B cell (primary cell): ENCODE measurements at places on chromosomes 13 and 19. TPM values are rescaled to one million over a fixed set of nuclear protein-coding genes. Genes with fewer than 3 reads are reported as not detected.

DNA sequence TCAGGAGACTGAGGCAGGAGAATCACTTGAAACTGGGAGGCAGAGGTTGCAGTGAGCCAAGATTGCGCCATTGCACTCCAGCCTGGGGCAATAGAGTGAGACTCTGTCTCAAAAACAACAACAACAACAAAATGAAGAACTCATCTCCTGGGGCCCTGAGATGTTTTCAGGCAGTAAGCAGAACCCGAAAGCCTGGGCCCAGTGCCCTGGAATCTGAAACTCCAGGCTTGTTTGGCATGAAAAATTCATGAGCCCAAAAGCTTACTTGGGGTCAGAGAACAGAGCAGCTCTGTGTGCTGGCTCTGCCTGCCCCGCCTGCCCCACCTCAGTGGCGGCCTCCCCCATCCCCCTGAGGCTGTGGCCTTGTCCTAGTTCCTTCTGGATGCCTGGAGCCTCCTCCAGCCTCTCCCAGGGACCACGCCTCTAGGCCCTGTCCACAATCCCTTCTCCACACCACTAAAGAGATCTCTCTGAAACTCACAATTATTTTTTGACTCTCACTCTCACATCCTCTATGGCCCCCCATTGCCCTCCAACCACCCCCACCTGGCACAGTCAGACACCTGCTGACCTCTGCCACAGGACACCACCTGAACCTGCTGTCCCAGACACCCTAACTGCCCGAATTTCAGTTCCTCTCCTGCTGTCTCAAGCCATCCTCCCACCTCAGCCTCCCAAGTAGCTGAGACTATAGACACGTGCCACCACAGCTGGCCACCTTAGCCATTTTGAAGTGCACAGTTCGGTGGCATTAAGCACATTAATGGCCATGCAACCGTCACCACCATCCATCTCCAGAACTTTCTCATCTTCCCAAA lies 6.9 kb upstream of the AP1M2 start:
- peak; percentile 56 for DNase-seq

DNA sequence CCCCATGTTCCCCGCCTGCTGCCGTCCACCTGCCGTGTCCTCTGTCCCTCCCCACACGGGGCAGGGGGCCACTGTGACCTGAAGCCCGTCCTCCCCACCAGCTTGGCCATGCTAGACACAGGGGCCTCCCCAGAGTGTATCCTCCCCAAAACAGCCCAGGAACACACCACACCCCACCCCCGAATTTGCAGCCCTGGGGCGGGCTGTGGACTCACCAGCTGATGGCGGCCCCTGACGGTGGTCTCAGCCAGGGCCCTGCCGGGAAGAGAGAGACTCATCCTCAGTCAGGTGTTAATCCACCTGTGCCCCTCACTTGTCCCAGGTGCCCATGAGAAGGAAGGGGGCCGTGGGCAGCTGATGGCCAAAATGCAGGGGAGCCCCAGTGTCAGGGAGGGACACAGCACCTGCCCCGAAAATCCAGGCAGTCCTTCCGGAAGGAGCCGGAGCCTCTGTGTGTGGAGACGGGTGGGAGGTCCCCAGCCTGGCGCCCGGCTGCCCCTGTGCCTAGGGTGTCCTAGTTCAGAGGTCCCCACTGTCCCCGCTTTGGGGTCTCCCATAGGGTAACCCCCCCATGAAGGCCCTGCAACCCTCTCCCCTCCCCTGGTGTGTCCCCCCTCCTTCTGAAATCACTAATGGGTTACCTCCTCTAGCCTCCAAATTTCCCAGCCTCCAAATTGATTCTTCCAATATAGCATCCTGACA lies 39.3 kb upstream of the TCF3 start:
- no peak for DNase-seq

GRCh38 chr19:40932008-40932959 lies 50.3 kb upstream of the CYP2A7 start:
- DNase-seq = no peak

DNA sequence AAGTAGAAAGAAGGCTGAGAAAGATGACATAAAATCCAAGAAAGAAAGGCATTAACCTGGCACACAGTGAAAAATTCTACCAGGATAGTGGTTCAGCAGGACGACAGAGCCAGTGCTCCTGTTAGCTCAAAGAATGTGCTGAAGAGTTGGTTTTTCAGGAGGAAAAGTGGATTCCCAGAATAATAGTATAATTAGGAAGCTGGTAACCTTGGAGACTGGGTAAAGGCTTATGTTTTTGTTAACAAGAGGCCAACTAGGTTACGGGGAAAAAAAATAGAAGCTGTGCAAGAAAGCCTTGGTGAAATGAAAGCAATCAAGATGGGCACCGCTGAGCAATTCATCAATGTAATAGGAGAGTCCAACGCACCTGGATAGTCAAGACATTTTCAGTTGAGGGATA lies 54.7 kb downstream of the SLC15A1 start:
- no peak for DNase-seq

- DNase-seq = peak; percentile 80
These were observed 703 bp downstream of the KLF16 start for GRCh38 chr19:1862424-1863327.

GRCh38 chr13:36192166-36192565 lies 22.2 kb downstream of the SOHLH2 start:
- DNase-seq = no peak

DNA sequence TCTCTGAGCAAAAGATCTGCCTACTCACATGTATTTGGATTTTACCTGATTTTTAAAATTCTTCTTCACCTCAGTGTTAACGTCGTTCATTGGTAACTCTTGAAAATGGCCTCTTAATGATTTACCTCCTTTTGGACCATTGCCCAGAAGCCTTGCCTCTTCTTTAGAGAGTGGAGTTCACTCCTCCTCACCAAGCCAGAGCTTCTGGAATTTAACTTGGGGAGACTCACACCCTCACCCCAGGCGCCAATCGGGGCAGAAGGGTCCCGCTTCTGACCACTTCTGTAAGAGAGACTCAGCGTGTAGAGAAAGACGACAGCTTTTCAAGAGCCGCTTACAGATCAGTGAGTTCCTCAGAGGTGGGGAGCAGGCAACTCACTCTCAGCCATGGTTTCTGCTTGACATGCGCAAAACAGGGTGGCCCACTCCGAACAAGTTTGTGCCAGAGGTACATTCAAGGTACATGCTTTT lies 2.7 kb downstream of the PNMA8C start:
- no peak for DNase-seq

- no peak for DNase-seq
These were observed 22.5 kb downstream of the DOT1L start for GRCh38 chr19:2186071-2186846.

GRCh38 chr13:43061496-43062280 lies 38.3 kb downstream of the DNAJC15 start:
- no peak for DNase-seq

DNA sequence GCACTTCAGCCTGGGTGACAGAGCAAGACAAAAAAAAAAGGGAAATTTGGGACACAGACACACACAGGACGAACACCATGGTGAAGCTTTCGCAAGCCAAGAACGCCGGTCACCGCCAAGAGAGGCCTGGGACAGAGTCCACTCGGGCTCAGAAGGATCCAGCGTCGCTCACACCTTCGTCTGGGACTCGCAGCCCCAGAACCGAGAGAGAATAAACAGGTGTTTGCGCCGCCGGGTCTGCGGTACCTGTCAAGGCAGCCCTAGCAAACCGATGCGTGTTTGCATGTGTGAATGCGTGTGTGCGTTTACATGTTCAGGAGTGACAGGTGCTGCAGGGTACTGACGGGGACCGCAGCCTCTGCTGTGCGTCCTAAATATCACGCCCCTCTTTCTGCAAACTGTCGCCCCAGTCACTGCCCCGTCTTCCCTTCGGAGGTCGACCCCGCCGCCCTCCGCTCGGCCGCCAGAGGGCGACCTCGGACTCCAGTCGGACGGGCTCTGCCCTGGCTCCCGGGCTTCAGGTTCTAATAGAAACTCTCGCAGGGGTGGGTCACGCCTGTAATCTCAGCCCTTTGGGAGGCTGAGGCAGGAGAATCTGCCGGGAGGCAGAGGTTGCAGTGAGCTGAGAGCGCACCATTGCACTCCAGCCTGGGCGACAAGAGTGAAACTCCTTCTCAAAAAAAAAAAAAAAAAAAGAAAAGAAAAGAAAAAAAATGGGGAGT lies 11.8 kb upstream of the CSNK1G2 start:
- peak; percentile 87 for DNase-seq

DNA sequence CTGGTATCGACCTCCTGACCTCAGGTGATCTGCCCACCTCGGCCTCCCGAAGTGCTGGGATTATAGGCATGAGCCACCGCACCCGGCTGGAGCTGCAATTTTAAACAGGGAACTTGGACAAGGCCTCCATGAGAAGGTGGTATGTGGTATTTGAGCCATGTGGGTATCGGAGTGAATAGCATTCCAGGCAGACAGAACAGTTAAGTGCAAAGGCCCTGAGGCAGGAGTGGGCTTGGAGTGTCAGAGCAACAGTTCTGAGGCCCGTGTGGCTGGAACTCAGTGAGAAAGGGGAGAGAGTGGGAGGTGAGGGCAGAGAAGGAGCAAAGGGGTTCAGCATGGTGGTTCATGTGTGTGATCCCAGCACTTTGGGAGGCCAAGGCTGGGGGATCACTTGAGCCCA lies 2.9 kb downstream of the RCN3 start:
- DNase-seq = no peak

GRCh38 chr13:40026174-40026585 lies 370.7 kb downstream of the COG6 start:
- peak; percentile 13 for DNase-seq

GRCh38 chr13:36055366-36055765 lies 75.8 kb downstream of the DCLK1 start:
- no peak for DNase-seq

GRCh38 chr19:6023085-6023682 lies 45.2 kb upstream of the RANBP3 start:
- no peak for DNase-seq

GRCh38 chr19:30564551-30565011 lies 192.4 kb downstream of the ZNF536 start:
- no peak for DNase-seq

DNA sequence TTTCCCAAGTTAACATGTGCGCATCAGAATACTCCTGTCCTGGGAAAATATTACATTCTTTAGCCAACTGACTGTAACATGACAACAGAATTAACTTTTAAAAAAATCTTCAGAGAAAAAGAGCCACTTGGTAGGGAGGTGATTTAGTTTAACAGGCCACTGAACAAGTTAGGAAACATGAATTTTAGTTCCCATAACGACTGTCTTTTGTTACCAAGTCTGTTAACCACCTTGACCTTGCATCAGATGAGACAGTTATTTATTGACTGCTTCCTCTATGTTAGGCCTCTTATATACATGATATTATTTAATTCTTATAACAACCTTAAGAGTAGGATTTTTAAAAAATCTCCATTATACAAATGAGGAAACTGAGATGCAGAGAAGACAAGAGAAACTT lies 268.6 kb downstream of the NDFIP2 start:
- DNase-seq = no peak

- DNase-seq = no peak
These were observed 14.5 kb upstream of the RAB20 start for GRCh38 chr13:110576070-110576394.

GRCh38 chr13:50359779-50360178 lies 344.5 kb downstream of the KCNRG start:
- DNase-seq = no peak

DNA sequence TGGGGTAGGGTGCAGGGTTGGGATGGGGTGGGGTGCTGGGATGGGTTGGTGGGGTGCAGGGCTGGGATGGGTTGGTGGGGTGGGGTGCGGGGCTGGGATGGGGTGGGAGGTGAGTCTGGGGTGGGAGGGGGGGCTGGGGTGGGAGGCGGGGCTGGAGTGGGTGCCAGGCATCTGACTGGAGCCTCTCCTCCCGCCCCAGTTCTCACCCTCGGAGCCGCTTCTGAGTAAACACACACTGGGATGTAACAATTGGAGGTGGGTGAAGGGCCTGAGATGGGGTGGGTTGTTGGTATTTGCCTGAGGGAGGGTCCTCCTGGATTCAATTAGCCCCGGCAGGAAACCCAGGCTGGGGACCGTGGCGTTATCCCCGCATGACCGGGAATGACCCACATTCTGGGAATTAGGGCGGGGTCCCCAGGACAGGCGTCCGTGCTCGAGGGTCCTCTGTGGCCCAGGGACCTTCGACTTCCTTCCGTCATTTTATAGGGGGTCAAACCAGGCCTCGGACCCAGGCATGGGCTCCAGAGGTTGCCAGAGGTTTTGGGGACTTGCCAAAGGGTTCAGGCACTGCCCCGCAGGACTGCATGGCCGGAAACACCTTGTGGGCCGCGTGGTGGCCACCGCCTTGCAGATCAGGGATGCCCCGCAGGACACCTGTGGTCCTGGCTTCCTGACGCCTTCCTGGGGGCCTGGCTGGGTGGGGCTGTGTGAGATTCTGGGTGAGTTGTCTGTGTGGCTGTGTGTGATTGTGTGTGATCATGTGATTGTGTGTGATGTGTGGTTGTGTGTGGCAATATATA lies 1.4 kb downstream of the TMPRSS9 start:
- DNase-seq = no peak

- no peak for DNase-seq
These were observed 83.5 kb downstream of the SLC7A1 start for GRCh38 chr13:29511980-29512379.

DNA sequence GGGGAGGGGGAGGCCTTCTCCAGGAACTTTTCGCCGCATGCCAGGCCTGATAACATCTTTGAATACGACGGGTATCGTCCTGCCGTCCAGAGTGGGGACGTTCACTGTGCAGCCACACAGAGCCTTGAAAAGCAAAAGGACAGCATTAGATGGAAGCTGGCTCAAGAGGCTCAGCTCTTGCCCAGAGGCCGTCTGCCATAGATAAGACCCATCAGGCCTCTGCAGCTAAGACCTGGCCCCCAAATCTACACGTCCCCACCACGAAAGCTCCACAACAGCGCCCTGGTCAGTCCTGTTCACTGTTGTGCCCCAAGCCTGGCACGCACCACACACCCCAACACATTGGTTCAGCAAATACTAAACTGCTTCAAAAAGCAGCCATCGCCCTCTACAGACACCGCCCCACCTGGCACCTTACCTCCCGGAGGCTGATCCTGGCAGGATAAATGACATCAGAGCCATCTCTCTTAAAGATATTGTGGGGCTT lies 2.1 kb downstream of the DNAJB1 start:
- no peak for DNase-seq

- DNase-seq = no peak
These were observed 43.8 kb downstream of the SPRY2 start for GRCh38 chr13:80297094-80297493.

LMTK3 gene
- 0.19 and 0.25 TPM in 2 replicates for polyA plus RNA-seq

GPC6 gene
- polyA plus RNA-seq = not detected in 2 replicates

ELSPBP1 gene
- polyA plus RNA-seq = not detected in 2 replicates

CEACAM6 gene
- not detected in 2 replicates for polyA plus RNA-seq

MATK gene
- polyA plus RNA-seq = 8.2 and 9.5 TPM in 2 replicates

ETFB gene
- polyA plus RNA-seq = 72.4 and 76.5 TPM in 2 replicates

MCF2L gene
- 3.7 and 5.3 TPM in 2 replicates for polyA plus RNA-seq

ZBTB32 gene
- polyA plus RNA-seq = 8.5 and 18.9 TPM in 2 replicates

NCR1 gene
- 0.40 and 2.4 TPM in 2 replicates for polyA plus RNA-seq

PSG11 gene
- not detected in 2 replicates for polyA plus RNA-seq
